ENCODE measurements at places on chromosomes 6 and 20.

- DNase-seq: peak; percentile 44
Observed at GRCh38 chr6:105402090-105402938, 568 bp downstream of the PREP start.

DNA sequence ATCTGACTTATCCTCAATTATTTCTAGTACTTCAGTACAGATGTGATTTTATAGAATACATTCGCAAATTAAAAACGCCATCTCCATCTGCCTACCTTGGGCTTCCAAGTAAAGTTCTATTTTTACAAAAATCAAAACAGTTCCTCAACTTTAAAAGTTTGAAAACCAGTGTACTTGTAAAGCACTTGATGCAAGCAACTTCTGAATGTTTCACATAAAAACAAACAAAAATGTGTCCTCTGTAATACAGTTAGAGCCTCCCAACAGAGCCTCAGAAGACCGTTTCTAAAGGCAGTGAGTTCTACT lies 384 bp upstream of the MANEA start:
- no peak for DNase-seq

DNA sequence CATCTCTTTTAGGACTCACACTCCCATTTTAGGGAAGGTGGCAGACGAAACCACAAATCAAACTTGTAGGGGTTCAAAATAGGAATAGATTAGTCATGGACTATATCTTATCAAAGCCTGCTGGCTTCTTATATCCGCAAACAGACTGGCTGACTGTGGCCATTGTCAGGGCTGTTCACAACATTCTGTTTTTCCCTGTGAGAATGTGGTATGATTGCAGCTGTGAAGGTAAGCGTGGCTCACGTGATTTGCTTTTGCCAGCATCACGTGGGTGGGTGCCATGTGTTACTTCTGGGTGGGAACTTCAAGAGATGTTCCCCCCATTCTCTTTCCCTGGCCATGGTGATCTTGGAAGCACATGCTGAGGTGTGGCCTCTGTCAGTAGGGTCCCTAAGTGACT lies 5.9 kb downstream of the IP6K3 start:
- DNase-seq: no peak

- no peak for DNase-seq
Observed at GRCh38 chr6:169162752-169163407, 90.8 kb downstream of the THBS2 start.

DNA sequence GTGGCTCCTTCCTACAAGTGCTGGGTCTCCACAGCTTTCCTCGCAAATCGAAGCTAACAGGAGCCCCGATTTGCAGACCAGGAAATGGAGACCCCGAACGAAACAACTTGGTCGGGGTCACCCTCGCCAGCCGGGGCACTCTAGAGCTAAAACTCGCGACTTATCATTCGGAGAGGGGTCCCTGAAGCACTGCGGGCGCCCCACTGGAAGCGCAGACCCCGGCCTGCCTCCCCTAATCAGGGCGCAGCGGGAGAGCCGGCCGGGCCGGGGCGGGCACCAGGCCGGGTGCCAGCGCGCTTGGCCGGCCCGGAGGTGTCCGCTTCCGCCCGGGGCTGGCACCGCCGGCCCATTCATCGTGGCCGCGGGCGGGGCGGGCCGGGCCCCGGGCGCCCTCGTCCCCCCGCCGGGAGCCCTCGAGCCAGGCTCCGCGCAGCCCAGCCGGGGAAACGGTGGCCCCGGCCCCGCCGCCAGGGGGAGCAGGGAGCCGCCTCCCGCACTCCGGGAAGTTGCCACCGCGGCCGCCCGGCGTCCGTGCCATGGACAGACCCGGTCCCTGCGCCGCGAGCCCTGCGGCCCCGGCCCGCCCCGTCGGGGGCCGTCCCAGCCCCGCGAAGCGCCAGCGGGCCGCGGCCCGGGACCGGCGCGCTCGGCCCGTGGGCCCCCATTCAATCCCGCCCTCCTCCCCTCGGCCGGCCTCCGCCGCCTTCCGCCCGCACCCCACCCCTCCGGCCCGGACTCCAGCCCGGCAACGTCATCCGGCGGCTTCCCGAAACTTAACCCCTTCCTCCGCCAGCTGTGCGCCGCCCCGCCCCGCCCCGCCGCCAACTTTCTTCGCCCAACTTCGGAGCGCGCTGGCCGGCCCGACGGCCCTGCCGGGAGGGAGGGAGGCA lies 961 bp downstream of the RRBP1 start:
- peak; percentile 75 for DNase-seq

DNA sequence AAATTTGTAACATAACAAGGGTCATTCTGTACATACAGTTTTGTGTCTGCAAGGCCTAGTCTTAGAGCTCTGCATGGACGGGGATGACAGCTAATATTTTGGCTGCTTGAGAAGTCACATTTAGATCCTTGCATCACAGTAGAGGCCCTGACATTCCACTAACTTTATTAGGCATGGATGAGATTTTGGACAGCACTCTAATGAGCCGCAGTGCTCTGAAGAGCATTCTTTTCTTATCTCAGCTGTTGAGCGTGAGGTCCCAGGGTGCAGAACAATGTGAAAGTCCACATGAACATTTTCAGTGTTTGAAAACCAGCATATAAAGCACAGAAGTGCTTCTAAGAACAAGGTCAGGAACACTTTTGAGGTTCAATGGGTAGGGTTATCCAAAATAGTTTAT lies 58.9 kb downstream of the IPCEF1 start:
- no peak for DNase-seq
